Natural killer cell (primary cell): ENCODE measurements at places on chromosomes 3 and 15. TPM values are rescaled to one million over a fixed set of nuclear protein-coding genes. Genes with fewer than 3 reads are reported as not detected.

SPSB4 gene
- total RNA-seq = not detected

- H3K4me3 ChIP-seq = no peak overlapping the region
- DNase-seq = no peak
- no peaks in the 10 kb centered on the region for H3K27me3 ChIP-seq
- H3K4me1 ChIP-seq = no peaks in the 10 kb centered on the region
These were observed 30.2 kb upstream of the OCA2 start for GRCh38 chr15:28129231-28129848.

GALNT15 gene
- not detected for total RNA-seq

- no peak overlapping the region for H3K4me3 ChIP-seq
- no peak overlapping the region for H3K27ac ChIP-seq
- DNase-seq = no peak
- no peaks in the 10 kb centered on the region for H3K27me3 ChIP-seq
- H3K36me3 ChIP-seq = no peaks in the 10 kb centered on the region
These were observed 24.2 kb upstream of the SLC4A7 start for GRCh38 chr3:27508424-27508823.

CALML4 gene
- 3.7 TPM for total RNA-seq

DNA sequence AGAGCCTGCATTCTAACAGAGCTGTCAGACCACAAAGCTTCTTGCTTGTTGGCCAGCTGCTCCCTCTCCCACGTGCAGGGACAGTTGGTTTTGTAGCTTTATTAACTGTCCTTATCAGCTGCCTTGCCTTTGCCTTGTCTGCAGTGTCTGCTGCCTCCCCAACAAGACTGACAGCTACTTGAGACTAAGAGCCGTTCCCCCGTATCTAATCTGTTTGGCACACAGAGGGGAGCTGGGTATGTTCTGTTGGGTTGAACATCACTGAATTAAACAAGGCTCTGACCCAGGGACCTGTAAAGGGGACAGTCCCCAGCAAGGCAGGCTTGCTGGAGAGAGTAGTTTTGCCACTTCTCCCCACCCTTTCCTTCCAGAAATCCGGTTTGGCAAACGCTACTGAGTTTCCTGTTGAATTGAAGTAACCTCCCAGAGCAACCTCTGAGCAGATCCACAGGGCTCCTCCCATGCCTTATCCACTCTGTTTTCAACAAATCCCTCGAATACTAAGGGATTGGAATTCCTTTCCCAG, 116.1 kb downstream of the ANP32A start:
- DNase-seq = no peak
- no peaks in the 10 kb centered on the region for H3K36me3 ChIP-seq
- H3K4me1 ChIP-seq = no peaks in the 10 kb centered on the region
- H3K27ac ChIP-seq = no peak overlapping the region
- H3K4me3 ChIP-seq = no peak overlapping the region

ACTRT3 gene
- 0.68 TPM for total RNA-seq

- no peaks in the 10 kb centered on the region for H3K27me3 ChIP-seq
- DNase-seq = no peak
- H3K27ac ChIP-seq = no peak overlapping the region
- H3K4me1 ChIP-seq = no peaks in the 10 kb centered on the region
- H3K36me3 ChIP-seq = no peaks in the 10 kb centered on the region
These were observed 388.3 kb downstream of the FEZF2 start for GRCh38 chr3:61985020-61985419.

SLC51B gene
- not detected for total RNA-seq

DNA sequence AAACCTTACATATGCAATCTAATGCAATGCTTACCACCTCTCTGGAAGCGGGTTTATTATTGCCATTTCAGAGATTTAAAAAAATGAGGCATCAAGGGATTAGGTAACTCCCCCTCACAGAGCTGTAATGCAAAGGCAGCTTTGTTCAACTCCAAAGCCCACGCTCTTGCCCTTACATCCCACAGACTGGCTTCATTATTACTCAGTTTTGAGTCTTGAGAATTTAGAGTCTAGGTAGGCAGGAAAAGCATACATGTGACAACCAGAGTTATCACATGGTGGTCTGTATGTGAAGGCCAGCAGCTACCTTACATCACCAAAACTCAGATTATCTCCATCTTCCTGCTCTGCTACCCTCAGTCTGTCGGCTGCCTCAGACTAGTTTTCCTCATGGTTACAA, 326.9 kb downstream of the UACA start:
- no peak overlapping the region for H3K27ac ChIP-seq
- no peak for DNase-seq
- H3K4me1 ChIP-seq = no peaks in the 10 kb centered on the region
- H3K36me3 ChIP-seq = no peaks in the 10 kb centered on the region
- H3K4me3 ChIP-seq = no peak overlapping the region

DNA sequence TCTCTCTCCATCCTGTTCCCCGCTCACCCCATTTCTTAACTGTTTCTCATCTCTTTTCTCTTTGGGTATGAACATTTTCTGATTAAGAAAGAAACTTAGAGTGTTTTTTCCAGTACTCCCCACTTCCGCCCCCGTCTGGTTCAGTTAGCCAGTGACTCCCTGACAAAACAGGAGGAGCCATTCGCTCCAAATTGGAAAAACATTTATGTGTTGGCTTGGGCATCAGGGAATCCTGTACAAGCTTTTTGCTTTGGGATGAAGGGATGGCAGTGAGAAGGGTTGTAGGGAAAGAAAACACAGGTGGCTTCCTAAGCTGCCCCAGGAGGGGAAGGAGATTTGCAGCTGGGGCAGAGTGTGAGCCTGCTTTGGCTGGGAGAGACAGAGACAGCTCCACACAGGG, 47.0 kb downstream of the BOC start:
- H3K27me3 ChIP-seq = no peaks in the 10 kb centered on the region
- no peaks in the 10 kb centered on the region for H3K4me1 ChIP-seq
- H3K4me3 ChIP-seq = no peak overlapping the region
- DNase-seq = no peak
- no peak overlapping the region for H3K27ac ChIP-seq
